ENCODE measurements at places on chromosomes 11 and 22.

- no peak for DNase-seq
Measured at GRCh38 chr11:68345776-68346461, 33.5 kb downstream of the LRP5 start.

DNA sequence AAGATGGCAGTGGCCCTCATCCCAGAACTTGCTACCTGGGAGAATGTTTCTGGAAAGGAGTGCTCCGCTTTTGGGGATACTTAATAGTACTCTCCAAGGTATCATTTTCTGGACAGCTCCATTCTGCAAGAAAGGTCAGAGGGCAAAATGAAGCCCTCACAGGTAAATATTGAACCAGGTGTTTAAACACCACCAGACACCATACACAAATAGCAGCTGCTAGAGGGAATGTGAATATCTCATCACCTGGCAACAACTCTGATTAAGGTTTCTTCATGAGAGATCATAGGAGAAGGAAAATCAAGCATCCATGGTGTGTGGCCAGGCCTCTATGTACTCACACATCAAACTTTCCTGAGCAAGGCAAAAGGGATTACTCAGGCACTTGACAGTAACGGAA, 226.1 kb upstream of the FAT3 start:
- DNase-seq: no peak

GRCh38 chr11:118533769-118534729, 3.1 kb downstream of the TMEM25 start:
- no peak for DNase-seq

DNA sequence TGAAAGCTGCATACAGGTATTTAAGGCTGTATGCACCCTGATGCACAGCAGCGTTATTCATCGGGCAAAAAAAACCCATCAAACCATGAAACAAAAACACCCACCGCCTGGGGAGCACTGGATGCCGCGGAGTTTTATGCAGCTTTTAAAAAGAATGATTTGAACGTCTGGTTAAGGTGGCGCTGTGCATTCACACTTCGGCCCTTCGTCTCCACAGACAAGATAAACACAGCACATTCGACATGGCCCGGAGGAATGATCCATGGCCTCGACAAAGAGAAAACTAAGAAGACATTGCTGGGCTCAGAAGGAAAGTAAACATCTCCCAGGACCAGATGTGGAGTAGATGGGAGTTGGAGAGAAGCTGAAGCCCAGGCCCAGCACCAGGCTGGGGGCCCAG, 40.8 kb upstream of the GAL start:
- no peak for DNase-seq

- no peak for DNase-seq
Measured at GRCh38 chr11:12986194-12986898, 22.8 kb upstream of the RASSF10 start.

GRCh38 chr22:37519268-37520195, at the start of gene CARD10:
CARD10 (minus strand) TSS chr22:37519415; CDS start chr22:37519200, 215 bp downstream.
- DNase-seq: no peak

- DNase-seq: no peak
Measured at GRCh38 chr11:15594607-15595006, 479.9 kb downstream of the INSC start.

- DNase-seq: no peak
Measured at GRCh38 chr11:12717851-12718291, 43.6 kb downstream of the TEAD1 start.

GRCh38 chr11:115580927-115581680, 76.9 kb upstream of the CADM1 start:
- no peak for DNase-seq

DNA sequence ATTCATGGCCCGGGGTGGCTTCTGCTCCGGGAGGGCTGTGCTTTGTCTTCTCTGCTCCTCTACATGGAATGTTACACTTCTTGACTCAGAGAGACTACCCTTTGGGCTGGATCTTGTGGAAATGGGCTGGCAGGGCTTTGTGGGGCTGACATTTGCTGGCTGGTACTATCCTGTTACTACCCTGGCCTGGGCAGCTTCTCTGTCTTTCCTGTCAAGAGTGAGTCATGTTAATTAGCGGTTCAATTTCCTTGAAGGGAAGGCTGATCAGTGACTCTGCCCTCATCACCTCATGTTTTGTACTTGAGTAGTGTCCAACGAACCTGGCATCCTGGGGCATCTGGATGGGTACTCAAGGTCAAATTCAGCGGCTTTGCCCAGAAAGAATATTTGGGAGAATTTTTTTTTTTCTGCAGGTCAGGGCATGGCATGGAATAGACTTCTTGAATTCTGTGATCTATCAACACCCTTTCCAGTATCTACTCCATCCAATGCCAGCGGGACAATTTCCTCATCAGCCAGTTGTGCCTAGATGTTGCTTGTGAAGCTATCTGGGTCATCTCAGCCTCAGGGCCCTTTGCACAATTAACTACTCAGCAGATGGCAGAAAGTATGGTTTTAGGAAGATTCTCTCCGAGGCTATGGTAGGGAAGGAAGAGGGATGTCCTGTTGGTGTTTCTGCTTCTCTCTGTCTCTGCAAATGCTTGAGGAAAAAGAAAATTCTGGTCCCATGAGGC, 140.5 kb upstream of the PLET1 start:
- DNase-seq: no peak

- DNase-seq: no peak
Measured at GRCh38 chr11:94030059-94030458, 8.9 kb downstream of the HEPHL1 start.

GRCh38 chr11:116567721-116568242, 205.0 kb downstream of the BUD13 start:
- no peak for DNase-seq

- no peak for DNase-seq
Measured at GRCh38 chr11:16812274-16812673, 73.8 kb downstream of the C11orf58 start.

DNA sequence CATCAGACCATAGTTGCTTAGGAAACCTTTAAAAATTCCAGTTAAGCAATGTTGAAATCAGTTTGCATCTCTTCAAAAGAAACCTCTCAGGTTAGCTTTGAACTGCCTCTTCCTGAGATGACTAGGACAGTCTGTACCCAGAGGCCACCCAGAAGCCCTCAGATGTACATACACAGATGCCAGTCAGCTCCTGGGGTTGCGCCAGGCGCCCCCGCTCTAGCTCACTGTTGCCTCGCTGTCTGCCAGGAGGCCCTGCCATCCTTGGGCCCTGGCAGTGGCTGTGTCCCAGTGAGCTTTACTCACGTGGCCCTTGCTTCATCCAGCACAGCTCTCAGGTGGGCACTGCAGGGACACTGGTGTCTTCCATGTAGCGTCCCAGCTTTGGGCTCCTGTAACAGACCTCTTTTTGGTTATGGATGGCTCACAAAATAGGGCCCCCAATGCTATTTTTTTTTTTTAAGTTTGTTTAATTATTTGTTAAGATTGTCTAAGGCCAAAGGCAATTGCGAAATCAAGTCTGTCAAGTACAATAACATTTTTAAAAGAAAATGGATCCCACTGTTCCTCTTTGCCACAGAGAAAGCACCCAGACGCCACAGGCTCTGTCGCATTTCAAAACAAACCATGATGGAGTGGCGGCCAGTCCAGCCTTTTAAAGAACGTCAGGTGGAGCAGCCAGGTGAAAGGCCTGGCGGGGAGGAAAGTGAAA, 73.4 kb downstream of the NCAPD3 start:
- no peak for DNase-seq

GRCh38 chr11:34840736-34841386, 75.3 kb downstream of the APIP start:
- no peak for DNase-seq

DNA sequence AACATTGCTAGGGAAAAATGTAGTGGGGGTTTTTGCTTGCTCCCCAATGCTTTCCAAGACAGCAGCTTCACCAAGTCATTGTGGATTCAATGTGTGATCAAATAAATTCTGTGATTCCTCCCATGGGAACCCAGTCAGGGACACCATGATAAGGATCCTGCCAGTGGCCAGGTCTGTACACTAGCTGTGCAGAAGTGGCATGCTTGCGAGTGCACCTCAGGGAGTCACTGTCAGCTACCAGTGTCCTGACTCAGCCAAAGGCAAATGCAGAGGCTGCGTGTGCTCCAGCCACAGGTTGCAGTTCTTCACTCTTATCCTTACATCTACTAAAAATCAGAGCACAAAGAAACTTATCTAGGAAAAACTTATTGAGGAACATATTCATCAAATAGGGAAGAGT, 9.4 kb upstream of the ACRV1 start:
- DNase-seq: no peak

DNA sequence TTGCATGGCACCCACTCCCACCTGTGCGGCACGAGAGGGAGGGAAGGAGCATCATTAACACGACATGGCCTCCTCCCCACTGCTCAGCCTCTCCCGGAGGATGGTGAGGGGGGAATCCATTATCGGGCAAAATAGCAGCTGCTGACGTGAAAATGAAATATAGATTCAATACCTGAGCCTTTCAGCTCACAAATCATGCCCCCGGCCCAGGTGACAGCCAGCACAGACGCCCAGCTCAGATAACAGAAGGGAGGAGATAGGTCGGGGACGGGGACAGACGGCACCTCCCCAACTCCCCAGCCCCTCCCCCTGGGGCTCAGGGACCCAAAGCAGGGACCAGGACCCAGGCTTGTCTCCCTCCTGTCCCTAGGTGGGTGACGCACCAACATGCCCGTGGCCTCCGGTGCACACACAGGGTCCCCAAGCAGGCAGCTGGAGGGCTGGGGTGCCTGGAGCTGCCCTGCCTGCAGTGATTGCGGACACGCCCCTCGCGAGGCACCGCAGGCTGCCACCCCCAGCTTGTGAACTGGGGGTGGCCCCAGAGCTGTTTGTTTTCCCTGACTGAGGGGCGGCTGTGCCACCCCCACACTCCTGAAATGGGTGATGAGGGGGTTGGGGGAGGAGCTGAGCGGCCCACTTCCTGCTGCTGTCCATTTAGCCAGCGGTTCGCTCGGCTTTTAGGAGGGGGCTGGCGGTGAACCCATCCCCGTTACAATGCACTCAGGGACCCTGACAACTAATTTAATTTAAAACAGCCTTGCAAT, 31.7 kb downstream of the FLRT1 start:
- no peak for DNase-seq

GRCh38 chr22:48072777-48073176, 1310.3 kb downstream of the TBC1D22A start:
- no peak for DNase-seq

GRCh38 chr11:86442827-86443226, 68.1 kb downstream of the CCDC81 start:
- DNase-seq: no peak

DNA sequence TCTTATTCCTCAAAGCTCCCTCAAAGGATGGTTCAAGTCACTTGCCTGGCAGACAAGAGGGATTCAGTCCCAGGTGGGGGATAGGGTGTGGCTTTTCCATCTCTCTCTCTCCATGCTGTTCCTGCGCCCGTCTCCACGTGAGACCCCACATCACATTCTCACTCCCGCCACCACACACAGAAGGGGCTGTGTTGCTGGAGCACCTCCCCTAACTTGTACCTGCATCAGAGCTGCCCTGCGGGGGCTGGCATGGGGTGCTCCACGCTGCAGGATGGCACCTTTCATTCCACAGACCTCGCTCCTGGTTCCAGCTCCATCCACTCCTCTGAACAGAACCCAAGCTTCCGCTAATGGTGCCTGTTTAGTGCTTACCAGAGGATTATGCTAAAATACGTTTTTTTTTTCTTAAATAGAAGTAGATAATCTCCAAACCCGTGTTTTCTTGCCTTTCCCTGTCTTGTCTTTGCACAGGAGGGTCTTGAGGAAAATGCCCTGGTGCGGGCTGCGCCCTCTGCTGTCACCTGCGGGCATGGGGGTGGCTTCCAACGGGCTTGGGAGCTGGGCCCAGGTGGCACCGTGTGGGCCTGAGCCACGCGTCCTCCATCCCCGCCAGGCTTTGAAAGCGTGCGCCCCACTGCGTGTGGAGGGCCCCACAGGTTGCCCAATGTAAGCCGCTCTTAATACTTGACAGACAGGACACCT, 985.6 kb downstream of the BRD1 start:
- DNase-seq: no peak

DNA sequence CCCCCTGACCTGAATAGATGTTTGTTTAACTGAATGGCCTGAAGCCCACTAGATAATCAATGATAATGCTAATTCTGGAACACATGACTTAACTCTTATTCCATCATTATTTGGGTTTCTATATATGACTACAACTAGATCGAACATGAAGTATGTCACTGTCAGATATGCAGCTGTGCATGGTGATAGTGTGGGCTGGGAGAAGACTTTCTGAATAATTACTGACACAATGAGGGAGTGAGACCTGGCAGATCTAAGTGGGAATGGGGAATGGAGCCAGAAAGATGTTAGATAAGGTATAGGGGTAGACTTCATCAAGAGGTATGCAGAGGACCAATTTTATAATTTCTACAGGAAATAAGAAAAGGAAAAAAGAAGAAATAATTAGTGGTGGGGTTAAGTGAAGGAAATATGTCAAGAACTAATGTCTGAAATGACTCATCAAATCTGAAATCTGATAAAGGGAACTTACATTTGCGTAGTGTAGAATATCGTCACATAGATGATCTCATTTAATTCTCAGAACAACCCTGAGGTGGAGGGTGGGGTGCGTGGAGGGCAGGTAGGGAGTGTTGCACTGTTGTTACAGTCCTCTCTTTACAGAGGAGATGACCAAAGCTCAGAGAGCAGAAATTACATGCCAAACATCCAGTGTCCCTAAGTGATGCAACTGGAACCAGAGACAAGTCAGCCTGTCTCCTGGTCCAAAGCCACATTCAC, 68.2 kb upstream of the EED start:
- DNase-seq: no peak

GRCh38 chr22:46122980-46123693, 27.2 kb upstream of the PPARA start:
- DNase-seq: no peak

- DNase-seq: no peak
Measured at GRCh38 chr11:119830400-119830799, 101.4 kb upstream of the NECTIN1 start.

DNA sequence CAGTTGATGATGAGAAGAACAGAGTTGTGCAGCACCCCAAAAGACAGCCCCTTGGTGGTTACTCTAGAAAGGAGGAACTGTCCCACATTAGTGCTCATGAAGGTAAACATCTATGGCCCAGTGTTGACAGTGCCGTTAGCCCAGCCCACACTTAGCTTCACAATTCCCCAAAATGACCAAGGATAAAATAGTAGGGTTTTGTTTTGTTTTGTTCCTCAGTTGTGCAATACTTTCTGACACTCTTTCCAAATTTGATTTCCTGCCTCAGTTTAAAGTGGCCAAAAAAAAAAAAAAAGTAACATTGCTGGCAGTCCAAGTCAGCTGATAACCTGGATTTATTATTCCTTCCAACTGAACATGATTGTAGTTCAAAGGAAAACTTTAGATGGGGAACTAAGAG, 269.4 kb downstream of the TMEM135 start:
- no peak for DNase-seq

- DNase-seq: no peak
Measured at GRCh38 chr11:133081020-133081419, 451.3 kb downstream of the OPCML start.

DNA sequence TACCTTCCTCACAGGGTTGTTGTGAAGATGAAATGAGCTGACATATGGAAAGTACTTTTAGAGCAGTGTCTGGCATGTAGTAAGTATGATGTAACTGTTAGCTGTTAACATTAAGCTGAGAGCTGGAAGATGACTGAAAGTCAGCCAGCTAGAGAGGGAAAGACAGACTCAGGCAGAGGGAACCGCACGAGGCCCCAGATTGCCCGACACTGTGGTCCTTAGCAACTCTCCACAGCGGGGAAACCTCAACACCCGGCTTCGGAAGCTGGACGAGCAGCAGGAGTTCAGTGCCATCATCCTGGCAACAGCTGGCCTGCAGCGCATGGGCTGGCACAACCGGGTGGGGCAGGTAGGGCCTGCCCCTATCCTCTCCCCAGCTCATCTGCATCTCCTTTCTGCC, 6.5 kb downstream of the HMBS start:
- DNase-seq: no peak

- DNase-seq: no peak
Measured at GRCh38 chr22:24240381-24240780, 4.5 kb downstream of the GGT5 start.

Data from stimulated activated CD8-positive, alpha-beta memory T cell treated with anti-CD3 and anti-CD28 coated beads, Interleukin-7, amount 100 ng/mL, for 1 hour (primary cell).